Left lung (tissue), 14 donors: ENCODE measurements at places on chromosomes 4 and X. TPM values are rescaled to one million over a fixed set of nuclear protein-coding genes. Genes with fewer than 3 reads are reported as not detected.

- no peak for DNase-seq
Measured at GRCh38 chr4:129323658-129324057, 227.7 kb downstream of the C4orf33 start.

Gene NUDT11
- 0.93 TPM for total RNA-seq

DNA sequence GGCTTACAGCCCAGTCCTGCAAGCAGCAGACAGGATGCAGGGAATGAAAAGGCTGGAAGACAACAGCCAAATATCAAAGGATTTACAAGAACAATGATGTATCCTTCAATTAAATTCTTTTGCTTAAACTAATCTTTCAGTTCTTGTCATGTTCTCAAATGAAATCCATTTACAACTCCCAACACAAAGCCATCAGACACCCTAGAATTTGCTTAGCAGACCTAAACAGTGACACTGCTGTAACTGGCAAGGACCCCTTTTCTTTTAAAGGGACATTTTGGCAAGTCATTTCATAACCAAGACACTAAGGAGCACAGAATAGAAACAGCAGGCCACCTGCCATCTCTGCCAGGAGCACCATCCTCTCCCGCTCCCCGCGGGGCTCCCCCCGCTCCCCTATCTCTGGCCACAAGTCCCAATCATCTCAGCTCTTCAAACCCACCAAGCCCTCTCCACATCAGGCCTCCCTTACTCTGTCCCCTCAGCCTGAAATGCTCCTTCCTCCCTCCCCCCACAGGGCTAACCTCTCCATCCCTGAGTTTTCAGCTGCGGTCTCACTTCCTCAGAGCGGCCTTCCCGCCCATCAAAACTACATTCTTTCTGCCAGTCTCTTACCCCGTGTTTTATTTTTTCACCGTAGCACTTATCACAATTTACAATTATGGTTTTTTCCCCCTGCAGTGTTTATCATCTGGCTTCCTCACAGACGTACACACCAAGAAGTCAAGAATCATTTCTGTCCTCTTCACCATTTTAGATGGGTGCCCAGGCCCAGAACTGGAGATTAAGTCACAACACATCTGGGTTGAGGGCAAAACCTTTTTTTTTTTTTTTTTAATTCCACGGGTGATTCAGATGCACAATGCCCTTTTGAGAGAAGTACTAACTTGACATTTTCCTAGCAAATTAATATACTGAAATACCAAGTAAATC is 45.8 kb downstream of the TSPAN5 start:
- no peak for DNase-seq

Gene GLRA2
- total RNA-seq: not detected

Gene TMEM35A
- 1.2 TPM for total RNA-seq

Gene DGAT2L6
- not detected for total RNA-seq

Gene CXCL3
- total RNA-seq: 15.2 TPM

DNA sequence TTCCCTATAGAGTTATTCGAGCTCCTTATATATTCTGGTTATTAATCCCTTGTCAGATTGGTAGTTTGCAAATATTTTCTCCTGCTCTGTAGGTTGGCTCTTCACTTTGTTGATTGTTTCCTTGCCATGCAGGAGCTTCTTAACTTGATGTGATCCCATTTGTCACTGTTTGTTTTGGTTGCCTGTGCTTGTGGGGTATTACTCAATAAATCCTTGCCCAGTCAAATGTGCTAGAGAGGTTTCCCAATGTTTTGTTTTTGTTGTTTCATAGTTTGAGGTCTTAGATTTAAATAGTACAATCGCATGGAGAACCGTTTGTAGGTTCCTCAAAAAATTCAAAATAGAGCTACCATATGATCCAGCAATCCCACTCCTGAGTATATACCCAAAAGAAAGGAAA is 2.3 kb upstream of the SYTL5 start:
- DNase-seq: no peak
